NCI-H1105 (cell line): ENCODE measurements at places on chromosomes 16 and 17.

DNA sequence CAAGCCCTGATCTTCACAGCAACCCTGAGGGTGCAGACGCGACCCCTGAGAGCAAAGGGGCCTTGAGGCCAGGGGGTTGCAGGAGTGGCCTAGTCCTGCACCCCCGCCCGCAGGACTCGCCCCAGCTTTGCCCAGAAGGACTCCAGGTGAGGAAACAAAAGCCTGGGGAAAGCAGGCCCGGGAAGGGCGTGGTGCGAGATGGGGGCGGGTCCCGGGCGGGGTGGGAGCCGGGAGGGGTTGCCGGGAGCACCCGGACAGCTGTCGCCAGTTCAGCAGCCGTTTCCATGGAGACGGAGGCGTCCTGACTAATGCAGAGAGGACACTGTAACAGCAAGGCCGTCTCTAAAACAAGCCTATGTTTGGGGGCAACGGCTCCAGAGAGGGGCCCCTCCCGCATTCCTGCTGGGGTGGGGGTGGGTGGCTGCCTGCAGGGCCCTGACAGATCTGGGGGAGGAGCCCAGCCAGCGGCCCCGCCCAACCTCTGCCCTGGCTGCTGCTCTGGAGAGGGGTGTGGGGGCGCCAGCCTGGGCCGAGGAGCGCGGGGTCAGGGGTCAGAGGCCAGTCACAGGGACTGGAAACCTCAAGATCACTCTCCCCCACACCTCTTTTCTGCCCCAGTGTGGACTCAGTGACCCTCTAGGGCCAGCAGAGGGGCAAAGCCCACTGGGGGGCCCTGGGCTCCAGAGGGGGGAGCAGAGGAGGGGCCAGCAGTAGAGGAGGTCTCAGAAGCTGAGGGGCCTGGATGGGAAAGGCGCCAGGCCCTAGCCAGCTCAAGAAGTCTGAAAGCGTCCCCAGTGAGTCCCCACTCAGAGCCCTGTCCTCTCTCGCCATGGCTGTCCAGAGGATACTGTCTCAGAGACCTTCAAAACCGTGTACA lies 3.1 kb upstream of the TPPP3 start:
- DNase-seq = peak; percentile 84

DNA sequence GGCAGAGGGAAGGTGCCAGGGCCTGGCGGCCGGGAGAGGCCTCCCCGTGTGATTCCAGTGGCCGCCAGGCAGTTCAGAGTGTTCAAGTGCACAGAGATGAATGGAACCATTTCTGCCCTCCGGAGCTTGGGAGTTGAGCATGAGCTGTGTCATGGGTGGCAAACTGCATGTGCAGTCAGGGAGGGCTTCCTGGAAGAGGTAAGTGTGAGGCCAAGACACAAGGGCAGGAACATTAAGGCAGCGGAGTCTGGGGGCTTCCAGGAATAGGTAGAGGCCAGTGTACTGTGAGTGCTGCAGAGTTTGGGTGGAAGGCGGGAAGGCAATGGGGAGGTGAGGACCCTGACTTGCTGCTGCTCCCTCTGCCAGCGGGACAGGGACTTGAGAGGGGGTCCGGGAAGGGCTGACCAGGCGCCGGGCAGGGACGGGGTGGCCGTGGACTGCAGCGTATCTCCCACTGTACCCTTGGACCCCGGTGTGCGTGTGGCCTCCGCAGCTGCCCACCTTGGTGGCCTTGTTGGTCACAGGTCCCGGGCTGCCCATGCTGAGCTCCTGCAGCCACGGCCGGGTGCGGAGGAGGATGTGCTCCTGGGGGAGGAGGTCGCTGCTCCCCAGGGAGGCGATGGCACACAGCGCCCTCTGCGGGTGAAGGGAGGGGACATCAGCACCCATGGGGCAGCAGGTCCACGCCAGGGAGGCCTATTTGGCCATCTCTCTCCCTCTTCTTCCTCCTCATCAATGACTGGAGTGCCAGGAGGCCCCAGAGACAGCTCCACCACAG lies 7.5 kb upstream of the CEP131 start:
- no peak for DNase-seq

- no peak for DNase-seq
Measured at GRCh38 chr16:5166486-5166885, 68.9 kb upstream of the EEF2KMT start.

- DNase-seq = no peak
Measured at GRCh38 chr17:2723505-2723996, 12.0 kb upstream of the CLUH start.

GRCh38 chr16:4064950-4065352 lies 51.3 kb downstream of the ADCY9 start:
- DNase-seq = no peak

- no peak for DNase-seq
Measured at GRCh38 chr16:50555952-50556673, 7.9 kb downstream of the NKD1 start.
